ENCODE measurements at places on chromosomes 16 and 17.

DNA sequence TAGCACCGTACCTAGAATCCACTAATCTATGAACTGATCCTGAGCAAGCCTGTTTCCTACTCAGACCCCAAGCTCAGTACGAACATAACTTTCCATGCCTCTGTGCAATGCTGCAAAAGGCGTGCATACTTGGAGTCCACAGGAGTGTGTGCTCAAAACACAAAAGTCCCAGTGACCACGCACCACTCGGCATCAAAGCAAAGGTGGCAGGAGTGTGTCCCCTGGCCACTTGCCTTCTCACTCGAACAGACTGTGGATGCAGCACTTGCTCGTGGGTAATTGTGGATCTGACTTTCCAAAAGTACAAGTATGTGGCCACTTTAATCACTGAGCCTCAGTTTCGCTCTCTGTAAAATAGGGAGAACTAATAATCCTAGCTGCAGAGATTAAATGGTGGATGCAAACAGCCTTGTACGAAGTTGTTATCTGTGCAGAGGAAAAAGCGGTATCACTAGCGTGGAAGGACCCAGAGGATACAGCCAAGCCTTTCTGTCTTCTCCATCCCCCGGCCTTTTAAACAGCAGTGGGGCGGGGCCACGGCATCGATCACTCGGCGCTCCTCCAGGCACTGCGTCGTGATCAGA lies 311 bp upstream of the KDM8 start:
- H3K4me3 ChIP-seq = peak overlapping the region; percentile 79
- no peaks in the 10 kb centered on the region for H3K36me3 ChIP-seq
- no peak for DNase-seq
- H3K4me1 ChIP-seq = peaks cover 25% of the 10 kb centered on the region
- H3K27me3 ChIP-seq = no peaks in the 10 kb centered on the region

- H3K27ac ChIP-seq = no peak overlapping the region
- no peak for DNase-seq
- H3K36me3 ChIP-seq = no peaks in the 10 kb centered on the region
These were observed 67.8 kb downstream of the ADCY9 start for GRCh38 chr16:4048481-4048880.

GRCh38 chr17:77300016-77300686 lies 159.4 kb downstream of the SEC14L1 start:
- H3K4me1 ChIP-seq = peaks cover 81% of the 10 kb centered on the region
- peak; percentile 72 for DNase-seq
- no peaks in the 10 kb centered on the region for H3K27me3 ChIP-seq
- H3K4me3 ChIP-seq = no peak overlapping the region
- peak overlapping the region; percentile 80 for H3K27ac ChIP-seq

GRCh38 chr16:67088551-67088950 lies 21.2 kb upstream of the PHAF1 start:
- no peak overlapping the region for H3K4me3 ChIP-seq
- peaks cover 7% of the 10 kb centered on the region for H3K36me3 ChIP-seq
- DNase-seq = no peak
- no peaks in the 10 kb centered on the region for H3K27me3 ChIP-seq
- no peaks in the 10 kb centered on the region for H3K4me1 ChIP-seq

- H3K27ac ChIP-seq = peak overlapping the region; percentile 55
- no peak overlapping the region for H3K4me3 ChIP-seq
- no peaks in the 10 kb centered on the region for H3K36me3 ChIP-seq
- peaks cover 6% of the 10 kb centered on the region for H3K4me1 ChIP-seq
These were observed 34.1 kb downstream of the CUEDC1 start for GRCh38 chr17:57920916-57921703.

DNA sequence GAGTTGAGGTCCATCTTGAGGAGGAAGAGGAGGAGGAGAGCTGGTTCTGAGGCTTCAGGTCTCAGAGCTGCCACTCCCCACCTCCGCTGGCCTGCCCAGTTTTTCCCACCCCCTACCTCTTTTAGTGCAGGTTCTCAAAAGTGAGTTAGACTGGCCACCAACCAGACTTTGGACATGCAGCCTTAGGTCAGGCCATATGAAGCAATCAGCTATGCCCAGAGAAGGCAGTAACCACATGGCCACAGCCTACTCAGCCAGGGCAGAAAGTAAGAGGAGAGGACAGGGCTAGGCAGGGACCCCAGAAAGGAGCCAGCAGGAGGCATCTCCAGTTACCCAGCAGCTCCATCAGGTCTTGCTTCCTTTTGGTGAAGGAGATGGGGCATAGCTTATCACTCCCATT lies 9.0 kb downstream of the MYO15A start:
- no peaks in the 10 kb centered on the region for H3K4me1 ChIP-seq
- H3K27ac ChIP-seq = no peak overlapping the region
- no peak for DNase-seq

- H3K36me3 ChIP-seq = peaks cover 47% of the 10 kb centered on the region
- peak; percentile 79 for DNase-seq
These were observed 22.2 kb downstream of the SERPINF1 start for GRCh38 chr17:1783834-1784611.

- DNase-seq = no peak
- H3K36me3 ChIP-seq = no peaks in the 10 kb centered on the region
- H3K4me3 ChIP-seq = no peak overlapping the region
These were observed 8.2 kb downstream of the GLP2R start for GRCh38 chr17:9833922-9834321.

- no peak overlapping the region for H3K4me3 ChIP-seq
- peaks cover 15% of the 10 kb centered on the region for H3K36me3 ChIP-seq
These were observed 56.9 kb downstream of the VMP1 start for GRCh38 chr17:59764292-59764741.

All from large intestine (tissue), 12 donors.